Mesendoderm (in vitro differentiated cells): ENCODE measurements at places on chromosomes 11 and 22.

DNA sequence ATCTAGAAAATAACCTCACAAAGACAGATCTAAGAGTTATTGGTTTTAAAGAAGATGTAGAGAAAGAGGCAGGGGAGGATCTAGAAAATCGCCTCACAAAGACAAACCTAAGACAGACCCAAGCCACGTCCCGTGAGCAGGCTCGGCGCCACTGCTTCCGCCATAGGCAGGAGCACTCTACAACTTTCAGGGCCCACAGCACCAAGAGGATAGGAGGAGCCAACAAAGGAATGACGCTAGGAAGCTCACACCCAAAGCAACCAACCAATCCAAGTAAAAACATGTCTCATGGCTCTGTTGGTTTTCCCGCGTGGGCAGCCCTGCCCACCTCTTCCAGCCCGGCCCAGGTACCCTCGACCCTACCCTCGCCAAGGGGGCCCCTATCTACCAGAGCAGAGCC is 4167.4 kb upstream of the OR11H1 start:
- DNase-seq, result no peak
- H3K36me3 ChIP-seq, result no peaks in the 10 kb centered on the region
- H3K27me3 ChIP-seq, result no peaks in the 10 kb centered on the region

DNA sequence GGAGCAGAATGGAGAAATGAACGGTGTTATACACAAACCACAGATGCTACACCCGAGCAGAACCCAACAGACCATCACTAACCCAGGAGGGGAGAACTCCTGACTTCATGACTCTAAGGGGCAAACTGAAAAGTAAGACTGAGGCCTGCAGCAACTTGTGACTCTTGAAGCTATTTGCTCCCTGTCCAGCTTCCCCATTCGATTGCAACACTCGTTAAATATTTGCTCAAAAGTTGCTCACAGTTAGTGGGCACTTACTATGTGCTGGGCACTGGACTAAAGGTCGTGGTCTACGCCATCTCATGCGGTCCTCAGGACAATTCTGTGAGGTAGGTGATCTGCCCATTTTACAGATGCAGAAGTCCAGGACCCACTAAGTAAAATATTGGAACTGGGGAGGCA is 9.5 kb upstream of the ADA2 start:
- no peaks in the 10 kb centered on the region for H3K4me1 ChIP-seq
- H3K36me3 ChIP-seq, result no peaks in the 10 kb centered on the region
- H3K4me3 ChIP-seq, result no peak overlapping the region
- no peak for DNase-seq
- H3K27me3 ChIP-seq, result no peaks in the 10 kb centered on the region

DNA sequence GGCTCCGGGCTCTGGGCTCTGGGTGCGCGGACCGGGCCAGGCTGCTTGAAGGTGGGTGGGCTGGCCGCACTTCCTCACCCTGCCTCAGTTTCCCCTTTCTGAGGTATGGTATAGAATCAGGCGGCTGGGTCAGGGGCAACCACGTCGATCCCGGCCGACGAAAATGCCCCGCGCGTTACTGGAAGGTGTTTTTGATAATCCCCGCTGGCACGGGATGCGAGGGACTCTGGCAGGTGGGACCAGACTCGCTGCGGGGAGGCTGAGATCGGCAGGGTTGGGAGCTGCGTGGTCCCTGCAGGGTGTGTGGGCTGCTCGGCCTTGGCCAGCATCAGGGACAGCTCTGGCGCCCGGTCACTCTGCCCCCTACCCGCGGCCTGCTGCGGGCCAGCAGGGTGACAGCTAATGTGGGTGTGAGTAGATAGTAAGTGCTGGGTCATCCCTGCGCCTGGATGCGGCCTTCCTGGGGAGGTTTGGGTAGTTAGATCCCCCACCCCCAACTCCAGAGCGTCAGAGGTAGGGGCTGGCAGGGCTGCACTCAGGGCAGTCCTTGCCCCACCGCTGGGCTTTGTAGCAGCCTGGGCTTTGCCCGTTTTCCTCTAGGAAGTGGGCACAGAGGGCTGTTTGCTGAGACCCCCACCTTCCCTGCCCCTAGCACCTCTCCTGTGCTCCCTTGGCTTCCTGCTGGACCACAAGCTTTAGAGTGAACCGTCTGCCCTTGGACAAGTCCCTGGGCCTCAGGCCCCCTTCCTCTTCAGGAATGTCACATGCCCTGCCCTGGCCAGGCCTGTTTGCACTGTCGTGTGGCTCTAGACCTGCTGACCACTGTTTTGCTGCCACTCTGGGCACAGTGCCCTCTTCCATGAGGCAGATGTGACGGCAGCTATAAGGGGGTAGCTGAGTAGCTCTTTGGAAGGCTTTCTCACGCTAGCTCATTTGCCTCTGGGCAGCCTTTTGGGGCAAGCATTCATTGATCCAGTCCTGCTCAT is 579 bp downstream of the TANGO2 start:
- H3K4me3 ChIP-seq, result peak overlapping the region; percentile 50
- no peaks in the 10 kb centered on the region for H3K36me3 ChIP-seq
- H3K27ac ChIP-seq, result no peak overlapping the region
- DNase-seq, result no peak
- H3K4me1 ChIP-seq, result peaks cover 2% of the 10 kb centered on the region
- peaks cover 10% of the 10 kb centered on the region for H3K27me3 ChIP-seq

GRCh38 chr11:69874984-69875624 is 55.9 kb upstream of the FGF3 start:
- no peak for DNase-seq
- no peaks in the 10 kb centered on the region for H3K4me1 ChIP-seq
- H3K36me3 ChIP-seq, result no peaks in the 10 kb centered on the region
- H3K27me3 ChIP-seq, result no peaks in the 10 kb centered on the region
- no peak overlapping the region for H3K4me3 ChIP-seq

- DNase-seq, result no peak
- H3K4me1 ChIP-seq, result no peaks in the 10 kb centered on the region
- no peak overlapping the region for H3K27ac ChIP-seq
- H3K36me3 ChIP-seq, result no peaks in the 10 kb centered on the region
- no peaks in the 10 kb centered on the region for H3K27me3 ChIP-seq
Measured at GRCh38 chr22:32916025-32916424, 114.5 kb downstream of the TIMP3 start.

GRCh38 chr11:3916962-3917361 is 61.5 kb downstream of the STIM1 start:
- DNase-seq, result no peak
- H3K36me3 ChIP-seq, result no peaks in the 10 kb centered on the region
- H3K27me3 ChIP-seq, result no peaks in the 10 kb centered on the region
- H3K4me1 ChIP-seq, result no peaks in the 10 kb centered on the region
- no peak overlapping the region for H3K27ac ChIP-seq

GRCh38 chr11:64241491-64242374 is 838 bp downstream of the FKBP2 start:
- H3K4me1 ChIP-seq, result peaks cover 6% of the 10 kb centered on the region
- peak; percentile 99 for DNase-seq
- H3K27me3 ChIP-seq, result no peaks in the 10 kb centered on the region
- H3K36me3 ChIP-seq, result peaks cover 1% of the 10 kb centered on the region
- peak overlapping the region; percentile 88 for H3K4me3 ChIP-seq
- H3K27ac ChIP-seq, result peak overlapping the region; percentile 88

- DNase-seq, result peak; percentile 98
- H3K4me3 ChIP-seq, result peak overlapping the region; percentile 59
- no peaks in the 10 kb centered on the region for H3K36me3 ChIP-seq
- peaks cover 31% of the 10 kb centered on the region for H3K4me1 ChIP-seq
- peak overlapping the region; percentile 79 for H3K27ac ChIP-seq
- no peaks in the 10 kb centered on the region for H3K27me3 ChIP-seq
Measured at GRCh38 chr11:76782531-76783293, 444 bp upstream of the TSKU start.

GRCh38 chr22:29319072-29319471 is 3.6 kb upstream of the RASL10A start:
- H3K27ac ChIP-seq, result no peak overlapping the region
- no peaks in the 10 kb centered on the region for H3K4me1 ChIP-seq
- no peaks in the 10 kb centered on the region for H3K36me3 ChIP-seq
- DNase-seq, result no peak

- no peak for DNase-seq
- H3K36me3 ChIP-seq, result no peaks in the 10 kb centered on the region
- no peak overlapping the region for H3K4me3 ChIP-seq
- H3K27ac ChIP-seq, result no peak overlapping the region
- H3K27me3 ChIP-seq, result no peaks in the 10 kb centered on the region
Measured at GRCh38 chr11:74521666-74522252, 28.2 kb upstream of the LIPT2 start.

DNA sequence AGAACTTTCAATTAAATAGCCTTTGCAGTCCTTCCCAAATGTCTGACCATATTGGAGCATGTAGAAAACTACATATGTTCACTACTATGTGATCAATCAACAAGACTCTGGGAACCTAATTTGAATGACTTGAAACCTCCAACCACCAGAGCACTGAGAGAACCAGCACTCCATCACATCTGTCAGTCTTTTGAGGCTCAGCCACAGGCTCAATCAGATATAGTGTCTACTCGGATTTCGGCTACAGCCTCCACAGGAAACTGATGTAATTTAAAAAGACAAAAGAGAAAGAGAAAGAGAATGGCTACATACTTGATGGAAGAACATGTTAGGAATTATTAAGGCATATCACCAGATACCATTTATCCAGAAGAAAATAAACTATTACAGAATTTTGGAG is 859.0 kb downstream of the FAM181B start:
- no peak overlapping the region for H3K4me3 ChIP-seq
- DNase-seq, result peak; percentile 24
- no peaks in the 10 kb centered on the region for H3K27me3 ChIP-seq
- peaks cover 1% of the 10 kb centered on the region for H3K4me1 ChIP-seq
- H3K36me3 ChIP-seq, result no peaks in the 10 kb centered on the region
- no peak overlapping the region for H3K27ac ChIP-seq

- no peak for DNase-seq
- no peaks in the 10 kb centered on the region for H3K27me3 ChIP-seq
- no peak overlapping the region for H3K4me3 ChIP-seq
- no peaks in the 10 kb centered on the region for H3K36me3 ChIP-seq
- no peak overlapping the region for H3K27ac ChIP-seq
Measured at GRCh38 chr11:38456371-38456770, 1858.3 kb upstream of the RAG2 start.

DNA sequence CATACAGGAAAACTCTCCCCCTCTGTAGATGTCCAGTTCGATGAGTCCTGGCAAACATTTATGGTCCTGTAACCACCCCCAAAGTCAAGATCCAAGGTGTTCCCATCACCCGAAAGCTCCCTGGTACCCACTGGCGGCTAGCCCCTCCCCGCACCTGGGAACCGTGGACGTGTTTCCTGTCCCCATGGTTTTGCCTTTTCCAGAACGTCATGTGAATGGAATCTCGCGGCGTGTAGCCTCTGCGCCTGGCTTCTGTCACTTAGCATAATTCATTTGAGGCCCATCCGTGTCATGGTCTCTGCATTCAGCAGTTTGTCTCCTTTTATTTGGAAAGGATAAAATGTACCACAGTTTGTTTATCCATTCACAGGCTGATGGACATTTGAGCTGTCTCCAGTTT is 106.3 kb downstream of the KCNQ1 start:
- no peak for DNase-seq
- no peaks in the 10 kb centered on the region for H3K4me1 ChIP-seq
- H3K27me3 ChIP-seq, result no peaks in the 10 kb centered on the region
- H3K36me3 ChIP-seq, result no peaks in the 10 kb centered on the region

DNA sequence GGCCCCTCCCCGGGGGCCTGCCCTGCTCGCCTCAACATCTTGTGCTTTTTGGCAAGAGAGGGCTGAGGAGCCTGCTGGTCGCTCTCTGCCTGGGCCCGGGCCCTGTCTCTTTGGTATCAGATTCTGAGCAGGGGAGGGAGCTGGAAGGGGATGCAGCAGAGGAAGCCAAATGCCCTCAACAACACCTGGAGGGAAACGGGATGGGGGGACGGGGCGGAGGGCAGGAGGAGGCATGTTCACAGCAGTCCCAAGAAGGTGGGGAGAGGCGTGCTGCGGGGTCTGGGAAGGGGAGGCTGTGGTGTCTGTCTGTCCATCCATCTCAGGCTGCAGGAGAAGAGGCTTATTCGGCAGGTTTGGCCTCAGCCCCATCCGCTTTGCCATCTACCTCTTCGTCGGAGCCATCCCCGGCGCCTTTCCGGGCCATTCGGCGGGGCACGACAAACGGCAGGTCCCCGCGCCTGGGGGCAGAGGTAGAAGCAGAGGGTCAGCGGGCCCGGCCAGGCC is 29.4 kb downstream of the APOL1 start:
- DNase-seq, result no peak
- H3K27me3 ChIP-seq, result no peaks in the 10 kb centered on the region
- no peaks in the 10 kb centered on the region for H3K4me1 ChIP-seq
- H3K27ac ChIP-seq, result no peak overlapping the region
- no peak overlapping the region for H3K4me3 ChIP-seq

GRCh38 chr22:39289533-39289932 is 29.9 kb downstream of the RPL3 start:
- H3K4me1 ChIP-seq, result no peaks in the 10 kb centered on the region
- no peak for DNase-seq
- no peaks in the 10 kb centered on the region for H3K27me3 ChIP-seq
- no peak overlapping the region for H3K27ac ChIP-seq
- no peak overlapping the region for H3K4me3 ChIP-seq

DNA sequence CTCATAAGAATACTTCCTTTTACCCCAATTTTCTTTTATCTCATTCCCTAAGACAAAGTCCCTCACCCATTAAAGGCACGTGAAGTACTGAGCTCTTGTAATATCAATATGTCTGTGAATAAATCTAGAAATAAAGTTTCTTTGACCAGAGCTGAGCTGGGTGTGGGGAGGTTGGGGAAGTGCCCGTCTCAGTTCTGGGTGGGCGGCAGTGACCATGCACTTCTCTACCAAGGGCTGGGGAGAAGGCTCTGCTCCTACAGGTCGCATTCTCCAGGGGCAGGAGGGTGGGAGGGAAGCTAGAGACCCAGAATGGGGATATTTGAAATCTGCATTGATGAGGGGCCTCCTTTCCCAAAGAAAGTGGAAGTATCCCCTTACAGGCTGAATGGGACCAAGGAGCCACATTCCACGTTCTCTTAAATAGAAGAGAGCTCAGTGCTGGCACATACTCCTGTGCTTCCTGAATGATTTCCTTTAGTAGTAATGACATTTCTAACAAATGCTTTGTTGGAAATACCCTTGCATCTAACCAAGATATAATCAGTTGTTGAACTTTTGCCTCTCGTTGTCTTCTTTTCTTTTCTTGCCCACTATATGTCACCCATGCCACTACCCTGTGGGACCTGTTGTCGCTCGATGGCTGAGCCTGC is 16.1 kb downstream of the RBX1 start:
- DNase-seq, result no peak
- H3K4me3 ChIP-seq, result no peak overlapping the region
- H3K27me3 ChIP-seq, result no peaks in the 10 kb centered on the region
- no peaks in the 10 kb centered on the region for H3K4me1 ChIP-seq
- H3K36me3 ChIP-seq, result peaks cover 3% of the 10 kb centered on the region

- H3K36me3 ChIP-seq, result no peaks in the 10 kb centered on the region
- no peaks in the 10 kb centered on the region for H3K27me3 ChIP-seq
- no peaks in the 10 kb centered on the region for H3K4me1 ChIP-seq
Measured at GRCh38 chr11:2217211-2218030, 45.8 kb upstream of the TH start.

- H3K27ac ChIP-seq, result no peak overlapping the region
- H3K27me3 ChIP-seq, result peaks cover 2% of the 10 kb centered on the region
- H3K4me3 ChIP-seq, result peak overlapping the region; percentile 44
- DNase-seq, result peak; percentile 56
- peaks cover 3% of the 10 kb centered on the region for H3K4me1 ChIP-seq
- no peaks in the 10 kb centered on the region for H3K36me3 ChIP-seq
Measured at GRCh38 chr11:36376009-36376887, 80.2 kb downstream of the PRR5L start.
